ENCODE measurements at places on chromosomes 4 and X. TPM values are rescaled to one million over a fixed set of nuclear protein-coding genes. Genes with fewer than 3 reads are reported as not detected.

The C4orf36 gene
- total RNA-seq, result not detected

- no peak overlapping the region for H3K4me3 ChIP-seq
- no peak for DNase-seq
- no peaks in the 10 kb centered on the region for H3K27me3 ChIP-seq
- H3K4me1 ChIP-seq, result peaks cover 31% of the 10 kb centered on the region
- peak overlapping the region; percentile 80 for H3K27ac ChIP-seq
Observed at GRCh38 chr4:139740121-139740520, 74.5 kb downstream of the MGST2 start.

GRCh38 chr4:17033025-17033767 is 134.8 kb upstream of the LDB2 start:
- no peaks in the 10 kb centered on the region for H3K36me3 ChIP-seq
- H3K27ac ChIP-seq, result no peak overlapping the region
- H3K27me3 ChIP-seq, result no peaks in the 10 kb centered on the region
- H3K4me3 ChIP-seq, result no peak overlapping the region
- no peaks in the 10 kb centered on the region for H3K4me1 ChIP-seq

- peak; percentile 70 for DNase-seq
- H3K27ac ChIP-seq, result no peak overlapping the region
- no peaks in the 10 kb centered on the region for H3K4me1 ChIP-seq
- H3K4me3 ChIP-seq, result peak overlapping the region; percentile 36
- H3K27me3 ChIP-seq, result no peaks in the 10 kb centered on the region
Observed at GRCh38 chr4:72701987-72702819, 133.2 kb upstream of the ADAMTS3 start.

DNA sequence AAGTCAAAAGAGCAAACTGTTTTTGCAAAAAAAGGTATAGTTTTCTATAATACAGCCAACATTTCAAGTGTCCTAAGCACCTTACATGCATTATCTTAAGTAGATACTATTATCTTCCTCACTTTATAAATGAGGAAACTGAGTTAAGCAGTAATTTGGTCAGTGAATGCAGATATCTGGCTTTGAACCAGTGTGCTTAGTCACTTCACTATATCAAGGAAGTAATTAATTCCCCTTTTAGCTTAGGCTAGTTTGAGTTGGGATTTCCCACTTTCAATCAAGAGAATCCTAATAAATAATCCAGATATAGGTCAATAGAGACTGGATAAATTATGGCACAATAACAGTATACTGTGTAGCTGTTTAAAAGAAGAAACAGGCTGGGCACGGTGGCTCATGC is 14.8 kb downstream of the SPINK2 start:
- H3K4me1 ChIP-seq, result no peaks in the 10 kb centered on the region
- no peaks in the 10 kb centered on the region for H3K36me3 ChIP-seq
- no peak for DNase-seq
- H3K27me3 ChIP-seq, result no peaks in the 10 kb centered on the region
- H3K27ac ChIP-seq, result no peak overlapping the region
- H3K4me3 ChIP-seq, result no peak overlapping the region

The SMARCA1 gene
- total RNA-seq, result 27.4 TPM

DNA sequence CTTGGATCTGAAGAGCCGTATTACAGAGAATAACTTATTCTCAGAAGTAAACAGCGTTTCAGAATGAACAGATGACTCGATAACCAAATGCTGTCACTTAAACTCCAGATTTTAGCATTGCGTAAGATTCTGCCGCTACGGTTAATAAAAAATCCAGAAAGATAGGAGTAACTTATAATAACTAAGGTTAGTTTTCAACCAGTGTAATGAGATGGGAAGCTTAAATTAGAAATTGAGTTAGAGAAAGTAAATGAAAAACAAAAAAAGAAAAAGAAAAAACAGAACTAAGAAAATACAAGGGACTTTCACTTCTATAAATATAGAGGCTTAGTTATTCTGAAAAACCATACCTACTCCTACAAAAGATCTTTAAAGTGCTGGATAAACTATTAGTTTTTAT is 13.1 kb upstream of the PARM1 start:
- no peaks in the 10 kb centered on the region for H3K36me3 ChIP-seq
- peaks cover 6% of the 10 kb centered on the region for H3K27me3 ChIP-seq
- H3K4me3 ChIP-seq, result no peak overlapping the region
- no peak overlapping the region for H3K27ac ChIP-seq

DNA sequence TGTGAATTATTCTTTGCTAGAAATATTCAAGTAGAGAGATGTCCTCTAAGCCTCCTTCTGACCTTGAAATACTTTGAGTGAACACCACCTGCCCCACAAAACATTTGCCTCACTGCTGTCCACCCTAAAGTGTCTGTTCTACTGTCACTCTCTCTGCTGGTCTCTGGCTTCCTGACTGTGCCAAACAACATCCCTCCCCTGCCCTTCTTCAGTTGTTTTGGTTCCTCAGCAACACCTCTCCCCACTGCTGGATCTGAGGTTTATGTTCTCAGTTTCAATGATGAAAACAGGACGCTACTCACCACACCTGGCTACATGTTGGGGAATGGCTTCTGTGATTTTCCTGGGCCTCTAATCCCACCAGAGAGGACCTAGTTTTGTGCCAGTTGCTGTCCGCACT is 456.9 kb downstream of the BCOR start:
- no peak for DNase-seq
- H3K4me3 ChIP-seq, result no peak overlapping the region
- H3K27me3 ChIP-seq, result no peaks in the 10 kb centered on the region

GRCh38 chrX:34654696-34655490 is 2.2 kb downstream of the TMEM47 start:
- H3K4me3 ChIP-seq, result peak overlapping the region; percentile 55
- peak overlapping the region; percentile 20 for H3K27ac ChIP-seq
- H3K36me3 ChIP-seq, result no peaks in the 10 kb centered on the region
- DNase-seq, result peak; percentile 12
- H3K27me3 ChIP-seq, result peaks cover 8% of the 10 kb centered on the region
- H3K4me1 ChIP-seq, result no peaks in the 10 kb centered on the region

GRCh38 chrX:68710870-68711576 is 63.6 kb downstream of the STARD8 start:
- no peak overlapping the region for H3K4me3 ChIP-seq
- peak; percentile 70 for DNase-seq
- no peak overlapping the region for H3K27ac ChIP-seq
- no peaks in the 10 kb centered on the region for H3K4me1 ChIP-seq
- H3K36me3 ChIP-seq, result peaks cover 10% of the 10 kb centered on the region

The RHOXF2B gene
- total RNA-seq, result not detected

DNA sequence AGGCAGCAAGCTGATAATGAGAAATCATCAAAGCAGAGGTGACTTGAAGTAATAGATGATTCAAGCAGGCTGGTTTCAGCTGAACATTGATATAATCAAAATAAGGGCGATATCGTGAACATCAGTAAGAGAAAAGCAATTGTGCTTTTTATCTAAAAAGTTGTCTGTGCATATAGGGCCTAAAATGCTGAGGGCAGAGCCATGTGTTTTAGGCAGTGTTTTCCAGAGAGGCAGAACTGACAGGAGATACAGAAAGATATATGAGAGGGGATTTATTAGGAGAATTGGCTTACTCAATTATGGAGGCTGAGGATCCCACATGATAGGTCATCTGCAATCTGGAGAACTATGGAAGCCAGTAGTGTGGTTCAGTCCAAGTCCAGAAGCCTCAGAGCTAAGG is 136.5 kb upstream of the NPY2R start:
- no peak overlapping the region for H3K27ac ChIP-seq
- H3K27me3 ChIP-seq, result no peaks in the 10 kb centered on the region
- no peak overlapping the region for H3K4me3 ChIP-seq
- H3K4me1 ChIP-seq, result no peaks in the 10 kb centered on the region

Data from stomach (tissue), 19 donors.